ENCODE measurements at places on chromosomes 6 and 20.

DNA sequence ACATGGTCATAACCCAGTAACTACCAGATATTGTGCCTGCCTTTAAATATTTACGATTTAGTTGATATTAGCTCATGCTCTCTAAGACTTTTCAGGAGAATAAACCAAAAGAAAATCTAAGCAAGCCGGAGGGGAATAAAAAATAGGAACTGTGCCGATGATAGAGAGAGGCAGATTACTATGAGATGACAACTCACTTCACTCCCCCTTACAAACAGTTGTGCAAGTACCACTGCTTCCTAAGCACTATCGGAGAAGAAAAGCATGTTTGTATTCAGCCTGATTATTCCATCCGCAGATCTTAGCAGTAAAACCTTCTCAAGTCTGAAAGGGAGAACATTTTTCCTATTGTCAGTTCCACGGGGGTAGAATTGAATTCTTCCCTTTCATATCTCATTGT, 294.4 kb downstream of the KCNQ5 start:
- no peak for DNase-seq

- DNase-seq, result no peak
Observed at GRCh38 chr20:22495172-22495571, 89.2 kb downstream of the FOXA2 start.

DNA sequence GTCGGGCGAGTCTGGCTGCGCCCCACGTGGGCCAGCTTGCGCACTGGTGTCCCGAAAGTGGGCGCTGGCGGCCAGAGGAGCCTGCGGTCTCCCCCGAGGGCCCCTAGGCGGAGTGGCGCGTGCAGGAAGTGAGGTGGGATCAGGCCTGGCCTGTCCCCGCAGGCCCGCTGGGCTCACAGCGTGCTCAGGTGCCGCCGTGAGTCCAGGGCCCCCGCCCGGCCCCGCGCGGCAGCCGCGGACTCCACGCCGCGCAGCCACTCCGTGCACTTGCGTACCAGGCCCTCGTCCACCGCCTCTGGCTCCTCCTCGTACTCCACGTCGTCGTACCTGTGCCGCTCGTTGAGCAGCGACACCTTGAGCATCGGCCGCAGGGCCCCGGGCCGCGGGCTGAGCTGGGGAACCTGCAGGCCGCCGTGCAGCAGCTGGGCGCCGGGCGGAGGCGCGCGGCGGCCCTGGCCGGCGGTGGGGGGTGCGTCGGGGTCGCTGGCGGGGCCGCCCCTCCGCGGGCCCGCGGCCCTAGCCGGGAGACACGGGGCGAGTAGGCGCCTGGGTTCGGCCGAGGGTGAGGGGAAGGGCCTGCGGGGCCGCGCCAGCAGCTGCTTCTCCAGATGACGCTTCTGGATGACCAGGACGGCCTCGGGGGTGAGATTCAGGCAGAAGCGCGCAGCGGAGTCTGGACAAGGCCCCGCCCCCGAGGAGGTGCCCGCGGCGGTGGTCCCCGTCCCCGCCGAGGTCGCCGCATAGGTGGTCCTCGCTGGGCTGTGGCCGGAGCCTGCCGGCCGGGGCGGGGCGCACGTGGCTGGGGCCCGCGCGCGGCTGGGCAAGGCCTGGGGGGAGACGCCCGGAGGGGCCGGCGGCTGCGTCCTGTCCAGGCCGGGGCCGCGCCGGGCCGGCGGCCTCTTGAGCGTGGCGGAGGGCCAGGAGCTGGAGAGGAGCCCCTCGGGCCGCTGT, 835 bp downstream of the PRR18 start:
- no peak for DNase-seq

GRCh38 chr20:32326504-32326845, 31.7 kb upstream of the ASXL1 start:
- DNase-seq, result no peak

- DNase-seq, result no peak
Observed at GRCh38 chr6:88493717-88494116, 327.6 kb upstream of the CNR1 start.

DNA sequence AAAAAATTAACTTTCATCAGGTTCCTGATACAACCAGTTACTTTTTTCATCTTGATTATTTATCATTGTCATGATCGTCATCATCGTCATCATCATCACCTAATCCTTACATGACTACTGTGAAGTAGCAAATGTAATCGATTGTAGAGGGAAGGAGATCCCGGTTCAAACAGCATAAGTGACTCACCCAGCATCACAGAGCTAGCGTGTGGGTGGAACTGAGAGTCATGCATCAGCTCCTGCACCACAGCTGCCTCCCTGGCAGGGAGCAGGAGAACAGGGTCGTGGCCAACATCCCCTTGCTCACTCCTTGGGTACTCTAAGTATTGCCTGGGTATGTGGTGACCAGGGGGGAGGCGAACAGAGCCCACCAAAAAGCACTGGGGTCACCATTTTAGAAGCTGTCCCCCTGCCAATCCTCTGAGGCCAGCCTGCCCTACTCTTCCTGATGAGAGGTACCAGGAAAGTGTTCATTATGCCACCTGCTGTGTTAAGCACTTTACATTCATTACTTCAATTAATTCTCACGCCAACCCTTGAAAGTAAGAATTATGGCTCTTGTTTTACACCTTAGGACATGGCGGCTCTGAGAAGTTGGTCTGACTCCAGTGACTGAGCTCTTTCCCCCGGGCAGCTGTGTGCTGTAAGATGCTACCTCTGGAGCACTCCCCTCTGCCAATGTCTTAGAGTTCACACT, 425.2 kb downstream of the CD83 start:
- peak; percentile 68 for DNase-seq

- DNase-seq, result no peak
Observed at GRCh38 chr6:20589266-20589665, 55.0 kb downstream of the CDKAL1 start.

DNA sequence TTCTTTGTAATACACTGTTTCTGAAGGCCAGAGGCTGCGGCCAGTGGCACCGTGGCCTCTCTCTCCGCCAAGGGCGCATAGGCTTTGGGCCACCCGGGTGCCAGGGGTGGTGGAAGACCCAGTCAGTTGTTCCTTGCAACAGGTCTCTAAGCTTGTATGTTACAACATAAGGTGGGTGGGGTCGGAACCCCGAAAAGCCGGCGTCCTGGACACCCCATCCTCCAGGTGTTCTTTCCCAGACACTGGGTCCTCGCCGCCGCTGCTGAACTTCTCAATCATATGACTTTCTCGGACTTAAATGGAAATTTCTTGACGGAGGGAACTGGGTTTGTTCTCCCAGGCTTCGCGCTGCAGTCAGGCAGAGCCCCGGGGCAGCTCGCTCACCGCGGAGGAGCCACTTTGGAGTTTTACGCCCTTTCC, 983 bp upstream of the KCNQ5 start:
- DNase-seq, result no peak

- no peak for DNase-seq
Observed at GRCh38 chr6:103277936-103278335, 1581.8 kb downstream of the HACE1 start.

DNA sequence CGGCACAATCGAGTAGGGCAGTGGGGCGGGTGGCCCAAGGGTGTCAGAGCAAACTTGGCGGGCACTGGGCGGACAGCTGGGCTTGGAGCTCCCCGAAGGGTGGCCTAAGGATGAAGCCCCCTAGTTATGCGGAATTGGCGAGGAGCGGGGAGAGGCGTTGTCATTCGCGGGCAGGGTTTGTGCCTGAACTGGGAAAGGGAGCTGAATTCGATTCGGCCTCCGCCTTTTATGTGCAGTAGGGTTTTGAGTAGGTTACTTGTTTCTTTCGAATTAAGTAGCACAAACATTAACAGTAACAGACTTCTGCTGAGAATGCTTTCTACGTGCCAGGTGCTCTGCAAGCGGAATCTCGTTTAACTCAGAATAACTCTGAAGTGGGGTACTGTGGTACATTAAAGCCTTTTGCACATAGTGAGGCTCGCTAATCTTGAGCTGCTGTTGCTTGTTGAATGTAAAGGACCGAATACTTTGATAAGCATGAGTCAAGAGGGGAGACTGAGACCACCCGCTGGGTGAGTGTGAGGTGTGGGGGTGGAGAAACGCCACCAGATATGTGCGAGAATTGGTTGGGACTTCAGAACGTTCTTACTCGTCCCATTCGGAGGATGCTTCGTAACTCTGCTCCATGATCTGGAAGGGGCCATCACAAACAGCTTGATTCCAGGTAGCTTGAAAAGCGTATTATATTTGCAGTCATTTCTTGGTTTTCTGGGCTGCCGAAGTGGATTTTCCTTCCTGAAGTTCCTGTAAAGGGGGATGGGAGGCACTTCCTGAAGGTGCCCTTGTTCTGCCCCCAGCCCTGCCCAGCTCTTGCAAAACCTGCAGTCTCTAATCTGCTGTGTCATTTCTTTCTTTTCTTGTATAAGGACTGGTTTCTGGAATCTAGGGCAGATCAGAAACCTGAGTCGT, 833 bp downstream of the RAB5IF start:
- no peak for DNase-seq

- DNase-seq, result peak; percentile 84
Observed at GRCh38 chr6:124967444-124967843, 5.2 kb downstream of the RNF217 start.

DNA sequence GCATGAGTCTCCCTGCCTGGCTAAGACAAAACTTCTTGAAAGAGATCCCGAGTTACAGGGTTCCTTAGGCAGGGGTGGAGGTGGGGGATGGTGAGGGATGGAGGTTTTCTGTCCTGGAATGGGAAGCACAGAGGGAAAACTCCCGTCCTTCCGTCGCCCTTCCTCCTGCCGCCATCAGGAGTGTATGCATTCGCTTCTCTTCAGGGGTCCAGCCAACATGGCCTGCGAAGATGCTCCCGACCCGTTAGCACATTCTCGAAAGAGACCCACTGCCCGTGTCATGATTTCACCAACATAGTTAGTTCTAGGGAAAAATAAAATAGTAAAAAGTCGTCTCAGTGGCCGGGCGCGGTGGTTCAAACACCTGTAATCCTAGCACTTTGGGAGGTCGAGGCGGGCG, 37.1 kb downstream of the KIF25 start:
- DNase-seq, result no peak

- DNase-seq, result no peak
Observed at GRCh38 chr6:50699051-50699775, 14.1 kb upstream of the TFAP2D start.

GRCh38 chr6:55379471-55379870, 52.2 kb downstream of the GFRAL start:
- no peak for DNase-seq

GRCh38 chr20:25668446-25668845, 28.2 kb downstream of the ZNF337 start:
- no peak for DNase-seq

DNA sequence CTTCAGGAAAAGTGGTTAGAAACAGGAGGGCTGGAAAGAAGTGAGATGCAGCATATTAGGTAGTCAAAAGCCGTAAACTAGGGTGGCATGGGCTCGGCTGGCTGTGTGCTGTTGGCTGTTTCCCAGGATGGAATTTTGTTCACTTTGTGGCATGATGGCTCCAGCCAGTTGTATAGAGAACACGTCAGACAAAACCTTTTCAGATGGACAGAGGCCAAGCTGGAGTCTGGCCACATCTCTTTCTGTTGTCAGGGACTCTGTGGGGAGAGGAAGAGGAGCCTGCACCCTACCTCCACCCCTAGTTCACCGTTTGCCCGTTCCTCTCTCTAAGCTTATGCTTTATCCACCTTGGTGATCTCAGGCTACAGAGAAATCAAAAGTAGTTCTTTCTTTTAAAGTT, 22.0 kb downstream of the C6orf89 start:
- no peak for DNase-seq

GRCh38 chr6:160412993-160413392, 64.8 kb downstream of the SLC22A3 start:
- peak; percentile 48 for DNase-seq

- no peak for DNase-seq
Observed at GRCh38 chr6:61868507-61869080, 417.4 kb downstream of the KHDRBS2 start.

DNA sequence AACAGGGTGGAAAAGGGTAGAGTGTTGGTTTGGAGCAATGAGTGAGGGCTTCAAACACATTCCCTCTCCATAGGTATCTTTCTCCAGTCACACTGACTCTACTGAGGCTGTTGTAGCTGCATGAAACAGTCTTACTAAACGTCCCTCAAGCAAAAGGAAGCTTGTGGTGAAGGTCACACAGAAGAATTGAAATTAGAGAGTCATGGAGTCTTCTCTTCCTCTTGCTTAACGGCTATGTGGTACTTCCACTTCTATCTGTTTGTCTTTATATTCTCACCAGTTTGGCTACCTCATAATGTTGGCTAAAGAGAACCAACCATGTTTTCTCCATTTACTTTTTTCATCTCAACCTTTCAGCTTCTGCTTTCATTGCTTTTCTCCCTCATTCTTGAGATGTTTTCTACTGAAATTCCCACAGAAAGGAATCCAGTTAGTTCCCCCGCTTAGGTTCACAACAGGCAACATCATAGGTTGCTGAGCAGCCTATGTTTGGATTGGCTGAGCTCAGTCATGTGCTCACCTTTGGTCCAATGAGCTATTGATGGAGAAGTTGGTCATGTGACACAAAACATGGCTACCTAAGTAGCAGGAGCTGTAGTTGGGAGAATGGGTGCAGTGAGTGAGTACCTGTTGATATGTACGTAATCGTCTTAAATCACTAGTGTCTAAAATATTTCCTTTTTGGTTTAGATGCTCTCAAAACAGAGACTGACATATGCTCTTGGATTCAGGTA, 99.8 kb downstream of the SNAP25 start:
- DNase-seq, result no peak

GRCh38 chr6:149484733-149485700, at the start of gene ZC3H12D:
ZC3H12D (minus strand) TSS chr6:149485014; CDS start chr6:149474543, 10,471 bp downstream.
- DNase-seq, result peak; percentile 28

GRCh38 chr6:11732036-11732631, 46.5 kb downstream of the ADTRP start:
- peak; percentile 69 for DNase-seq

DNA sequence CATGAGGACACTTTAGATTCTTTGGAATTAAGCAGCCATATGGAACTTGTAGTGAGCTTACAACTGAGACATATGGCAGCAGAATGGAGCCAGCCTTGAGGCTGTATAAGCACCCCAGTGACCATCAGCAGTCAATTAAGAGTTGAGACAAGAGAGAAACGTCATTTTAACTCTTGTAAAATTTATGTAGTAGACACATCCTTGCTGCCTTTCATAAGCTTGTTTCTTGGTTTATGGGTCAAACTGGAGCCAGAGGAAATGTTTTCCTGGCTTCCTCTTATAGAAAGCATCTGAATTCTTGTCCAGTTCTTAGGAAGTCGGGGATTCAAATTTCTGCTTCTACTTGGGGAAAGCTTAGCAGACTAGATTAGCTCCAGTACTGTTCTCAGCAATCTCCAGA, 745.1 kb upstream of the MARCKS start:
- no peak for DNase-seq

- DNase-seq, result peak; percentile 24
Observed at GRCh38 chr6:148608199-148608951, 138.5 kb upstream of the UST start.

GRCh38 chr20:52954849-52955248, 17.3 kb upstream of the TSHZ2 start:
- no peak for DNase-seq

Measured in LHCN-M2 (cell line).